ENCODE measurements at places on chromosomes 4 and X.

- DNase-seq: no peak
Observed at GRCh38 chr4:159069922-159070321, 33.0 kb upstream of the RAPGEF2 start.

DNA sequence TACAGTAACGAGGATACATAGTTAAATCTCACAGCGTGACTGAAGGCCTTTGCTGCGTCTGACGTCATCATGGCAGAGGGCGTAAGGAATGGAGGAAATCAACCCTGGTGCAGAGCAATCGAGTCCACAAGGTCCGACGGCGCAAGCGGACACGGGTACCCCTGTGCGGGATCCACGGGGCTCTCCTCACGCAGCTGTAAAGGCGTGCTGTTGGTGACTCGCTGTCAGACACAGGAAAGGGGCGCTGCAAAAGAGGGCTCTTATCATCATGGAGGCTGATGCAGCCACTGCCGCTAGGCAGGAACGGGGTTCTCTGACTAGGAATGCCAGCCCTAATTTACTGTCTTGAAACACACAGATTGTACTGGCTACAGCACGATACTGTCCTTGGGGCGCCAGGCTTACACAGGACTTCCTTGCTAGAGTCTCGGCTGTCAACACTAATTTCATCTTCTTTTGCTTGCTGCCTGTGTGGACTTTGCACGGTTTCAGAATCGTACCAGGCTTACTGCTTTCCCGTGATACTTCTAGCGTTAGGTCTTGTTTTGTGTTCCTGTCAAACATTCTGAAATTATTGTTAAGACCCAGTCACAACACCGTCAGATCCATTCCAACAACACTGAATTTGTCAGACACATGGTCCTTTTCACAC, 13.6 kb downstream of the RNF212 start:
- DNase-seq: no peak

- DNase-seq: no peak
Observed at GRCh38 chr4:144970597-144970996, 127.4 kb downstream of the ANAPC10 start.

GRCh38 chr4:75723163-75724065, 963 bp upstream of the USO1 start:
- no peak for DNase-seq
